ENCODE measurements at places on chromosomes 3 and 15.

DNA sequence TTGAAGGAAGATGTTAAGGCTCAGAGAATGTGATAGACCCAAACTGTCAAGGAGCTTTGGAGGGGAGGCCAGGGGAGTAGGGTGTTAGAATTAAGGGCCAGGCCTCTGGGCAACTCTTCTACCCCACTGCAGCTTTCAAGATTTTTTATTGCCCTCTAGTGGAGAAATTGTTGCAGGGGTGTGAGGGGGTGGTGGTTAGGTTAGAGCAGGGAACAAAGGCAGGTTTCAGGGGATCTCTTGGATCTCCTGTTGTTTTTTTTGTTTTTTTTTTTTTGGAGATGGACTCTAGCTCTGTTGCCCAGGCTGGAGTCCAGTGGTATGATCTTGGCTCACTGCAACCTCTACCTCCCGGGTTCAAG is 1.4 kb upstream of the SEC13 start:
- no peak for DNase-seq

DNA sequence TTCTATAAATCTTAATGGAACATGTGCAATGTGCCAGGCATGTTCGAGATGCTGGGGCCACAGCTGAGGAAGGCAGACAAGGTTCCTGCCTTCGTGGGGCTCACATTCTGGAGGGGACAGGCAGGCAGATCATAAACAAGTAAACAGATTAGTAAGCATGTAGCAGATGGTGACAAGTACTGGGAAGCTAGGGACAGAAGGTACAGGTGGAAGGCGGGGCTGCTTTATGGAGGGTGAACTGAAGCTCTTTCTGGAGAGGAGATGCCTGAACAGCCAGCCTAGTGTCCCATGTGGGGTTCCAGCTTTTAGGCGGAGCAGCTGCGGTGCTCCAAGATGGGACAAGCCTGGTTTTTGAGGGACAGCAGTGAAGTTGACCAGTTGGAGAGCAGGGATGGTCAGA is 74.7 kb upstream of the SNRK start:
- DNase-seq = no peak

DNA sequence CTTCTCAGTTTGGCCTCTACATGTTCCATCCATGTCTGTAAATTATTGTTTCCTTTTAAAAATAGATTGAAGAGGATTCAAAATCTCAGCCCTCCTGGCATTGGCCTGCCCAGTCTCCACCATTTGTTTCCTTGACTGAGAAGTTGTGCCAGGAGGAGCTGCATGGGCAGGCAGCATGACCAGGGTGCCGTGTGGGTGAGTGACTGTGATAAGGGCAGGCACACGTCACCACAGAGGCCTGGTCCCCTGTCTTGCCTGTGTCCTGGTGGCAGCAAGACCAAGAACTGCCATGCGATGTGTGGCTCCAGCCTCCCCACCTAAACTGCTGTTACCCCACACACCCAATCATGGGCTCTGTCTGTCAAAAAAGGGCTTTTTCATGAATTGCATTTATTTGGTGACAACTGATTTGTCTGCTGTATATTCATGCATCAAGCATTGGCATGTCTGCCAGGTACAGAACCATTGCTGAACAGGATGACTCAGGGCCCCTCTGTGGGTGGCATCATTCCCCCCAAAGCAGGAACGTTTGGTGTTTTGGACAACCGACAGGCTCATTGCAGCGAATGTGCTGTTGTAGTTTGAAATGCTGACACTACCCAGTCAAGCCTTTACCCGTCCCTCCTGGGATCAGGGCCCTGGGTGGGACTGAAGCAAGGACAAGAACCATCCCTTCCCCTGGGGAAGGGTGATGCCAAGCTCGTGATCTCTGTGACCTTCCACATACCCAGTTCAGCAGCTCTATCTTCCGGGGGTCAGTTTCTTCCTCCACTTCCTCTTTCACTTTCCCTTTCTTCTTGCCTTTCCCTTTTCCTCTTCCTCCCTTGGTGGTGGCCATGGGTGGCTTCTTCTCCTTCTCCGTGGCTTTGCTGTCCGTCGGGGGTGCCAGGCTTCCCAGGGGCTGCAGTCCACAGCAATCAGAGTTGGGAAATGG is 51.6 kb downstream of the TRPM1 start:
- DNase-seq = no peak

- no peak for DNase-seq
Measured at GRCh38 chr3:168273036-168273435, 177.3 kb upstream of the GOLIM4 start.

DNA sequence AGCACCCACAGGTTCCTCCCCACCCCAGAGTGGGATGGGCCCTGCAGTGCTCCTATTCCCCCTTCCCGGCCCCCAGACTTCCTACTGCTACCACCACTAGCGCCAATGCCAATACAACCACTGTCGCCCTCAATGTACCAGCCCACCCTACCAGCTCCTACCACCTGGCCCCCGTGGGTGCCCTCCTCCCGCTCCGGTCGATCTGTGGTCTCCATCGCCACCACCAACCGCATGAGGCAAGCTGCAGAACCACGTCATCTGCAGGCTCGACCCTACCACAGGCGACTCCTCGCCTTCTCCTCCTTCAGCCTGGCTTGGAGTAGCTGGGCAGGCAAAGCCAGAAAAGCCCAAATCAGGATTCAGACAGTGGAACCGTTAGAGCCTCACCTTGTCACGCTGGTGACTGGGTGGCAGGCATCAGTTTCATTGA is 179.3 kb downstream of the POTEB3 start:
- no peak for DNase-seq

DNA sequence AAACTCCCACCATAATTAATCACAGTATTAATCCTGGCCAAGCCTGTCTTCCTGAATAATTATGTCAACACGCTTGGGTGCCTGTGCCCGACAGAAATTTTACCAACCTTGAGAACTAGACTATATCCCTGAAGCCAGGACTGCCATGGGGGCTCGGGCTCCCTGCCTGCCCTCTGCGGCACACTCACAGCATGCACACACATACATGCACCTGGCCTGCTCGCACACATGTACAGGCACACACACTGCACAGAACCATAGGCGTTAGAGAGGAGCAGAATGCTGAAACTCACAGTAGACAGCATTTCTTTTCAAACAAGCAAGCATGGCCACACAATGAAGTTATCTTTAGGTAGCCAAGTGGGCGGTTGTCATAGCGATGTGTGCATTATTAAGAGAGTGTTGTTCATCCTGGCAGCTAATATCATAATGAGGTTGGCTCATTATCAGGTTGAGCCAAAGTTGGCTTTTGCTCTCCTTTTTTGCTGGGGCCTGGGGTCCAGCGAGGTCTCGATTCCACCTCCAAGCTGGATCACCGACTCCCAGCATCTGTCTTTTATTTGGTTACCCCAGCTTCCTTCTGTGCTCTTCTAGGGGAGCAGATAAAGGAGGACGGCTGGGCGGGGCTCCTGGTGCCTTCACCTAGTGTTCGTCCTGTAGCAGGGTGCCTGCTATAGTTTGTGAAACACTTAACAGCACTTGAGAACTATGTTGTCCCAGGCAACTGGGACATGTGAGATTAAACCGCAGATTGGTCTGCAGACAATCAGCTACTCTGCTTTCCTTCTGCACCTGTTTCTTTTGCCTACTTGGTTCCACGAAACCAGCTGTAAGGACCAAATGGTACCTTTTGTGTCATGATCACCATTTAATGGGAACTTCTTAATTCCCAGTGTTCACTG is 91.4 kb downstream of the ZNF621 start:
- DNase-seq = no peak

- DNase-seq = peak; percentile 81
Measured at GRCh38 chr15:74406992-74407705, 26.6 kb downstream of the SEMA7A start.

- no peak for DNase-seq
Measured at GRCh38 chr3:160052385-160053047, 63.9 kb downstream of the IL12A start.

GRCh38 chr15:72534523-72534922 is 60.4 kb downstream of the ARIH1 start:
- DNase-seq = no peak

DNA sequence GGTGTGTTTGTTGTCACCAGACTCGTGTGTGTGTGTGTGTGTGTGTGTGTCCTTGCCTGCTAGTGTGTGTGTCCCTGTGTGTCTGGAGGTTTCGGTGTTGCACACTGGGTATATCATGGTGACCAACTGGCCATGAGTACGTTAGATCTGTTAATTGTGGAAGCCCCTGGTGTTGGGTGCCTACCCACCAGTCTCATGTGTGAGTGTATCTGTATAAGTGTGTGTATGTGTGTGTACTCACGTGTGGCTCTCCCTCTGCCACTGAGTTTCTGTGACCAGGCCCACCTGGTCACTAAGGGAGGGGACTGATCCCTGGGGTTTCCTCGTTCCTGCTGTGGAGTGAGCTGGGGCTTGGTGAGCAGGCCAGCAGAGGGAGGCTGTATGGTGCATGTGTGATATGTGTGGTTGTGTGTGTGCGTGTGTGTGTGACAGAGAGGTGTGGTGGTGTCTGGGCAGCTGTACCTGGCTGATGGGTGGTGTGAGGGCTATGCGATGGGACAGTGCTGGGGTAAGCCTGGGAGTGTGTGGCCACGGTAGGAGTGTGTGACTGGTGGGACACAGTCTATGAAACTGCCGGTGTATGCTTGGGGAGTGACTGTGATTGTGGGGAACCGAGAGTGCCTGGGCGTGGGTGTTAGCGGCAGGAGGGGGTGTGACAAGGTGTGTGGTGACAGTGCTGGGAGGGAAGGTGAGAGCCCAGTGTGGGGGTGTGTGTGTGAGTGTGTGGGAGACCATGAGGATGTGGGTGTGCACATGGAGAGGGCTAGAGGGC is 1.8 kb downstream of the PRKCD start:
- no peak for DNase-seq

- no peak for DNase-seq
Measured at GRCh38 chr3:13577181-13578121, 28.5 kb downstream of the FBLN2 start.

GRCh38 chr15:60928970-60929369 is 300.1 kb downstream of the RORA start:
- no peak for DNase-seq

DNA sequence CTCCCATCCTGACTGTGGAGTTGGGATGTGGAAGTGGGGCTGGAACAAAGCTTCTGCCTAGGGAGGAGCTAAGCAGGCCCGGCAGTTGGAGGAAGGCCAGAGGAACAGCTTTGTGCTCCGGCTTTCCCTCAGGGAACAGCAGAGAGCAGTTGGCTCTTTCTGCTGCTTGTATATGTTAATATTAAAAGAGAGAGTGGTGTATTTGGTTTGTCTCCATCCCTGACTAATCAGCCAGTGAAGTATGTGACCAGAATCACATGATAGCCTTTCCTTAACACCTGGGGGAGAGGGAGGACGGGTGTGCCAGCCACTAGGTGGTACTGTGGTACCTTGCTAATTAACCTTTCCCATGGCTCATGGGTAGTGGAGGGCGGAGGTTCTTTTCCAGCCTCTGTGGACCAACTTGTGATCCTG is 10.0 kb downstream of the EIF2B5 start:
- peak; percentile 62 for DNase-seq

GRCh38 chr15:68730471-68730919 is 90.2 kb downstream of the ANP32A start:
- DNase-seq = peak; percentile 52

DNA sequence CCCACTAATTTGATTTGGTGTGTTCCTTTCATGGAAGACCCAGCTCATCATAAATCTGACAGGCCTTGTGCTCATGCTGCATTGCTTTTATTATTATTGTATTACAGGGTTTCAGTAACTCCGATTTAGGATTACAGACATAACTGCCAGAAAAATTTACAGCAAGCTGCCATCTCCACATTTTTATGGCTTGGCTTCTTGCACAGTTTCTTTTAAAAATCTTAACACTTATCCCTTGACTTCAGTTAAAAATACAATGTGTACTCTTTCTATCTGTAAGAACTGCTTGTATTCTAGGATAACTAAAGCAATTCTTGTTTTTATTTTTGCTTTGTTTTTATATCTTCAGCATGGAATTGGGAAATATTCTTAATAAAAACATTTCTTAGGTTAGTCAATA is 612.2 kb downstream of the DIPK2A start:
- DNase-seq = no peak

DNA sequence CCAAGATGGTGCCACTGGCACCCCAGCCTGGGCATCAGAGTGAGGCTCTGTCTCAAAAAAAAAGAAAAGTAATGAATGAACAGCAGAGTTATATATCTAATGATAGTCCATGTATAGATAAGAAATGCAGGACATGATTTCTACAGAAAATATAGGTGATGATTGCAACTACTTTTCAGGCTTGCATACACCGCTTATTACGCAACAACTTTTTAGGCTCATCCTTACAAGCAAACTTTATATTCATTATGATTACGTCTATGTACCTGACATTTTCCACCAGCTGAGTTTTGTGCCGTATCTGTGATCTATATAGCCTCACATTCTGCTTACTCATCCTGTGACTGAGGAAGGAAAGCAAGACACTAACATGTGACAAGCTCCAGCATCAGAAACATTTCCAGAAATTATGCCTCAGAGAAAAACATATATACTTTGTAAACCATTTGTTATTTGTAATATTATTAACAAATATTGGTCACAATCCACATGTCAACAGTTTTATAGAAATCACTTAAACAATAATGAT is 906.3 kb downstream of the ZPLD1 start:
- DNase-seq = no peak

GRCh38 chr3:78050276-78051065 is 1010.6 kb downstream of the ROBO2 start:
- no peak for DNase-seq

DNA sequence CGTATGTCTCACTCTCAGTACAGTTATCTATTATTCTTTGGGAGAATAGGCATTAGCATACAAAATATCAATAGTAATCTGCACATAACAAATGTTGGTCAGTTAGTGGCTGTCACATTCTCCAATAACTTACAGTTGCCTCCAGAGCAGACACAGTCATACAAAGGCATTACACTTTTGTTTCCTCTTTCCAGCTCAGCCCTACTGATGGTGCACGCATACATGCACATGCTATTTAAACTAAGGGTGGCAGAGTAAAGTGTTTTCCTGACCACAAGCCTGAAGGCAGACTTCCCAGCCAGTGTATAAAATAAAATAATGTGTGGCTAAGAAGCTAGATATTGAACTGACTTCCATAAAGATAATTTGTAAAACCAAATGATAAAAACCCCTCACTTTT is 47.6 kb downstream of the PHLDB2 start:
- no peak for DNase-seq

- DNase-seq = no peak
Measured at GRCh38 chr15:58951388-58952007, 18.0 kb upstream of the SLTM start.

- DNase-seq = no peak
Measured at GRCh38 chr3:126413693-126414080, 19.0 kb downstream of the CFAP100 start.

Measured in left hindlimb (tissue), 1 donor.